ENCODE measurements at places on chromosomes 4 and X.

DNA sequence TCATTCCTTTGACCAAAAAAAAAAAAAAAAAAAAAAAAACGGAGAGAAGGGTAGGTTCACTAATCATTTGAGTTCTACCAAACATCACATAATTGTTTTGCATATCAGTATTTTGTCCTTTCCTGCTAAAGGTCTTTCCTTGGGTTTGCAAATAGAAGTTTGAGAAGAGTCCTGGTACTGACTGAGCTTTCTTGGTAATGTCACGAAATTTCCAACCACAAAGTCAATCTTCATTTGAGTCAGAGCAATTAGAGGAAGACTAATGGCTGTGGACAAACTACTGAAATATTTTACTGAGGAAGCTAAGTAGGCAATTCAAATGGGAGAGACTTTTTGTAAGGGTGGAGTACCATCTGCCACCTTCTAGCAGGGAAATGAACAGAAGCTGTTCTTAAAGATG lies 21.7 kb upstream of the CD40LG start:
- peak; percentile 9 for DNase-seq

DNA sequence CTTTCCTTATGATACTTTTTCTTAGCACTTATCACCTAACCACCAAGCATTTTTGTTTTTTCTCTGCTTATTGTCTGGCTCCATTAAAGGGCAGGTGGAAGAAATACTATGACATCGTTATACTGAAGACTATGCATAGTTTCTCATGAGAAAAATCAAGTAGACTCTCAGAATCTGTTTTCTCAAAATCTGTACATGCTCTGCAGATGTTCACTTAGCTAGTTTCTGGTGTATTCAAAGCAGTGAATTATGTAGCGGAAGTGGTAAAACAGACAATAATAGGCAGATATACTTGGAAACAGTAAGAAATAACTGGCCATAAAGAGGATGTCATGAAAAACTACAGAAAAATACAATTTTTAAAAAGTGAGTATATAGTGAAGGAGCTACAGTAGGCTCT lies 146.0 kb downstream of the STIM2 start:
- DNase-seq, result no peak

- no peak for DNase-seq
Measured at GRCh38 chr4:130056286-130056685, 960.3 kb downstream of the C4orf33 start.

- no peak for DNase-seq
Measured at GRCh38 chr4:143381189-143382118, 44.8 kb downstream of the GAB1 start.

- peak; percentile 28 for DNase-seq
Measured at GRCh38 chr4:94534401-94535312, 82.9 kb downstream of the PDLIM5 start.

DNA sequence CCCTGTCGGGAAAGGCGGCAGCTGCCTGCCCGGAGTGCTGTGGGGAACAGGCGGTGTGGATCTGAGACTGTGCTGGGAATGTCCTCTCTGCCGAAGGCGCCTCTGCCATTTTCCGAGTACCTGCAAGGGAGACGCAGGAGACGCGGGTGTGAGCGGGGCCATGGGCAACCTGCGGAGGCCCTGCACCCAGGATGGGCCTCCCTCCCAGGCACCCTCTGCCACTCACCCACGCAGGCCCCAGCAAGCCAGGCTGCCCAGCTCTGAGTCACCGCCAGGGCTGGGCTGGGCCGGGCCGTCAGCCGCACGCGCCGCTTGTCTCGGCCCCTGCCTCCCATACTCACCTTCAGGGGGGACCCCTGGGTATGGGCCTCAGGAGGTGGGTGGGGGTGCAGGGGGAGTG lies 3.5 kb upstream of the FGFR3 start:
- DNase-seq, result no peak

- DNase-seq, result no peak
Measured at GRCh38 chr4:11049001-11049400, 364.4 kb upstream of the CLNK start.

GRCh38 chrX:2582667-2583066 lies 81.9 kb upstream of the DHRSX start:
- no peak for DNase-seq

- no peak for DNase-seq
Measured at GRCh38 chr4:24321616-24322015, 262.7 kb downstream of the DHX15 start.

- no peak for DNase-seq
Measured at GRCh38 chrX:1185561-1185960, 26.9 kb downstream of the CRLF2 start.

DNA sequence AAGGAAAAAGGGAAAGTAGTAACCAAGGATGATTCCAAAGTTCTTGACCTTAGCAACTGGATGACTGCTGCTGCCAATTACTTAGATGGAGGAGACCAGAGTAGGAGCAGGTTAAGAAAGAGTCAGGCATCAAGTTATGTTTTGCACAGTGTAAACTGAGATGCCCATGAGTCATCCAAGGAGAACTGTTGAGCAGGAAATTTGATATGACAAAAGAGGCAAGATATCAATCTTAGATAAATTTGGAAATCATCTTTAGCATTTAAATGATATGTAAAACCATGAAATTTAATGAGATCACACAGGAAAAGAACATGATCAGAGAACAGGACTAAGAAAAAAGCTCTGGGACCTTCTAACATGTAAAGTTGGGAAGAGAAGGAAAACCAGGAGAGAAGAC lies 361.3 kb downstream of the OPHN1 start:
- DNase-seq, result no peak

DNA sequence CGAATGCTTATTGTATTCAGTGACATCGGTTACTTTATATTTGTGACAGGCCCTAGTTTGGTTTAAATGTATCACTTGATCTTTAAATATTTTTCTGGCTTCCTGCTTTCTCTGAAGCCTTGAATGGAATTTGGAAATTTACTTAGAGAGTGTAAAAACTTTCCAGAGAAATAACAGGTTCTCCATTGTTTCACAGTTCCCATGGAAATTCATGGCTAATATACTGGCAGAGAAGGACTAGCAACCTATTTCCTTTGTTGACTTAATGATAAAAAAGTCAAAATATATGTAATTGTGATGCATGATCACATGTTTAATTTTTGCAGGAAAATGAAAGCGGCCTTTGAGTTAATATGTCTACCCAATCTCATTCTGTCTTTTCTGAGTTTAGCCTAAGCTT lies 13.2 kb downstream of the NEIL3 start:
- DNase-seq, result no peak

- no peak for DNase-seq
Measured at GRCh38 chrX:95057341-95057740, 1383.3 kb downstream of the FAM133A start.

DNA sequence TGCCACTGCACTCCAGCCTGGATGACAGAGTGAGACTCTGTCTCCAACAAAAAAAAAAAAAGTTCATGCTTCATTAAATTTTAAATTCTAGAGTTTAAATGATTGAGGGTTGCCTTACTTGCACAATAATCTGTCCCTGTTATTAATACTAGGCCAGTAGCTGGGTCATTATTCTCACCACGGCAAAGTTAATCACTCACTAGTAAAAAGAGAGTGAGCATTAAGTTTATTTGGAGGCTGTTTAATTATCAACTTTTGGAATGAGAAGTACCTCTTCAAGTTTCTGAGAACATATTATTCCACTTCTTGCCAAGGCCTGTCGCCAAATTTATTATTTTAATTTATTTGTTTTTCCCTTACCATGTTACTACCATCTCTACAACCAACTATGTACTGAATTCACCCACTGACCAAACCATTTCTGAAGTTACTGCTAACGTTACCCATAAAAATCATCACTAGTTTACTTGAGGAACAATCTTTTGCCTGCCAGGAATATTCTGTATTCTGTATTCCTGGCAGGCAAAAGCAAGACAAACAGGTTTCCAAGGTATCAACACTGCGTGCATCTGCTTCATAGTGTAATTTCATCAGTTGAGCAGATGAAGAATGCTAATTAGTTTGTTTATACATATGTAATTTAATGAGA lies 26.5 kb downstream of the GUCY1A1 start:
- no peak for DNase-seq

- DNase-seq, result no peak
Measured at GRCh38 chr4:93996895-93997294, 168.3 kb downstream of the ATOH1 start.

- DNase-seq, result no peak
Measured at GRCh38 chr4:182062936-182063335, 180.3 kb upstream of the TENM3 start.

- no peak for DNase-seq
Measured at GRCh38 chr4:8359193-8359592, 81.3 kb downstream of the ACOX3 start.

DNA sequence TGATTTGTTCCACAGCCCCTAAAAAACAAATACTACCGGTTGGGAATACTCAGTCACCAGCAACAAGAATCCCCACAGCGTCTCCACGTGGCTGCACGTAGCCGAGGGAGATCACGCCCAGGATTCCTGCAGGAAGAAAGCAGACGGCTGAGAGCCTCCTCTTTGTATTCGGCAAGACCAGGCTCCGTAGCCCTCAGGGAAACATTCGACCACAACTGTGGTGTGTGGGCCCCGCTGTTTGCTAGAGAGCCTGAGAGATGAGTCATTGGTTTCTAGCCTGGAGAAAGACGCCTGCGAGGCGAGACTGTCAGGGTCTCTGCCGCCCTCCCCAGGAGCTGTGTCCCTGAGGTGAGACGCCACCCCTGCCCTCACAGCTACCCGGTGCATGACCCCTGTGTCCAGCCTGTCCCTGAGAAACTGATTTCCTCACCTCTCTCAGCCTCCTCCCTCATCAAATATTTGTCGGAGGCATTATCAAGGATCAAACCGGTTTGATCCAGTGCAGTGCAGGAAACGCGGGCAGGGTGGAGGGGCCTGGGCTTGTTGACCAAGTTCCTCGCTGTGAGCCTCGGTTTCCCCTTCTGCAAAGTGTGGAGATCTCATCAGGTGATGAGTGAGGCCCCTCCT lies 4.7 kb upstream of the S100P start:
- DNase-seq, result peak; percentile 83

- peak; percentile 75 for DNase-seq
Measured at GRCh38 chr4:51843309-51844152, 578 bp downstream of the DCUN1D4 start.

- no peak for DNase-seq
Measured at GRCh38 chrX:110055616-110056015, 52.7 kb downstream of the TMEM164 start.

DNA sequence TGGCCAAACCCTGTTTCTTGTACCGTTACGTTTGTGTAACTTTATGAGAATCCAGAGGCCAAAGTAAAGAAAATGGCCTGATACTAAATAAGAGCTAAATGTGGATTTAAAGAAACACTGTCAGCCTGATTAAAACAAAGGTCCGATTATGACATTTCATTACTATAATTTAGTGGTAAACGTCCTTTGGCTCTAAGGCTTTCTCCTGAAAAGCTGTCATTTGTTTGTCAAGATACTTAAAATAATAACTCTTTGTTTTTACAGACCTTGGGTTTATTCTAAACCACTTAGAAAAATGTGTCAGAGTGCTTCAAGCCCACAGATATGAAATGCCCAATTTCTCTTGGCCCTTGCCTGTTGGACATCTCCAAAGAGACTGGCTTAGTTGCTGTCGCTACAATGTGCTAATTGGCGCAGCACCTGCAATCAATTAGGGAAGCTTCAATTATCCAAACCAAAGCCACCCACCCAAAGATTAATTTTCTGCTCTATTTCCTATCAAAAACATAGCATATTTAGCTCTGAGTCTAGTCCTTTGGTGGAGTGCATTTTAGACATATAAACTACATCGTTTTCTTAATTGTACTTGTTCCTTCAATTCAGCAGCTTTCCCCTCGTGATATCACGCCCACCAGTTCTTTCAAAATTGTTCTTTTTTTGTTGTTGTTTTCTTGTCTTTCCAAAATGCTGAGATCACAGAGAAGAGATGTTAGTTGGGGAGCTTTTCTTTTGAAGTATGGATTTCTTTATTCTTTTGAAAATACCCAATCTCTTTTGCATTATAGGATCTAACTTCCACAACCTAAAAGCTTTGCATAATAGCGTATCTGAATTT lies 13.6 kb downstream of the SMIM20 start:
- no peak for DNase-seq

GRCh38 chrX:17553469-17553868 lies 178.5 kb downstream of the NHS start:
- no peak for DNase-seq

GRCh38 chrX:45138525-45138924 lies 62.2 kb downstream of the DIPK2B start:
- DNase-seq, result no peak

- no peak for DNase-seq
Measured at GRCh38 chr4:2049381-2049780, 9.7 kb upstream of the NAT8L start.

- DNase-seq, result no peak
Measured at GRCh38 chrX:7876957-7877356, 34.0 kb downstream of the VCX start.

GRCh38 chr4:121213940-121214339 lies 49.8 kb upstream of the TNIP3 start:
- no peak for DNase-seq

GRCh38 chrX:151227627-151228026 lies 51.2 kb downstream of the GPR50 start:
- DNase-seq, result no peak

DNA sequence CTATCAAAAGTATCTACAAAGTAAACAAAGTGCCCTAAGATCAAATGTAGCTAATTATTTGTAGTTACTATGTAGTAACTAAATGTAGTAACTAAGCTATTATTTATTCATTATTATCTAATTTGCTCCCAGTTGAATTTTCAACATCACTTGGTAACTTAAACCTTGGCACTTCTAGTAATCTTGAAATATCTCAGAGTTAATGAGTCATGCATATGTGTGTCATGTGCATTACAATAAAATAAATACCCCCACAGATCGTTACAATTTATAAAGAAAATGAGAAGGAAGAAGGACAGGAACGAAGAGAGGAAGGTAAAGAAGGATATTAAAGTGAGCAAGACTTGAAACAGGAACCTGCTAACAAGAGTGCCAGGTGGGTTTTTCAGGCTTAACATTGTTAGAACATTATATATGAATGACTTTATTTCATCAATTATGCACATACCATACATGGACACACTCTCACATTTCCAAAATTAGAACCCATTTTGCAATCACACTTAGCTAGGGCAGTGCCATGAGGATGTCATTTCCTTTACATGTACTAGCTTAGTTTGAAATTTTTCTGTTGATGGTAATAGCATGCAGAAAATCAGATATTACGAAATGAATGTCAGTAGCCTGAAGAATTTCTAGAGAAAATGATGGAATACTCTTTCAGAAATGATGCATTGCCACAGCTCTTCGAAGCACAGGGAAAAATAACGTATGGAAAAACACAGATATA lies 1670.4 kb upstream of the AGA start:
- DNase-seq, result no peak

DNA sequence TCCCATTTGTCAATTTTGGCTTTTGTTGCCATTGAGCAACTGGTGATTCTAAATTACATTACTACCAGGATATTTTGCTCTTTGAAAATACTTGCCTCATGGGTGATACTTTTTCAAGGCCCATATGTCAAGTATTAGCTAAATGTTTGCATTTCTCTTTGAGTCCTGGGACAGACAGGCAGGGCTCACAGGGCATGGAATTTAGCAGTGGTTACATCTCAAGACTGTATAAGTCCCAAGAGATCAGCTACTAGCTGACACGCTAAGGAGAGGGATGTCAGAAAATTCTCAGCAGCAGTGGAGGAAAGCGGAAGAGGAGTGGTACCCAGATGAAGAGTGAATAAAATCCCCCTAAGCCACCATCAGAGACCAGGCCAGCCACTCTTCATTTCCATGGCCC lies 224.9 kb downstream of the FRMPD4 start:
- DNase-seq, result no peak

All from GM10248 (cell line).